ENCODE measurements at places on chromosomes 2 and 18. TPM values are rescaled to one million over a fixed set of nuclear protein-coding genes. Genes with fewer than 3 reads are reported as not detected.

GRCh38 chr2:129008055-129008880 is 689.6 kb upstream of the HS6ST1 start:
- H3K27me3 ChIP-seq = peaks cover 9% of the 10 kb centered on the region
- no peaks in the 10 kb centered on the region for H3K36me3 ChIP-seq
- peaks cover 2% of the 10 kb centered on the region for H3K4me1 ChIP-seq
- no peak overlapping the region for H3K27ac ChIP-seq
- no peak overlapping the region for H3K4me3 ChIP-seq

DNA sequence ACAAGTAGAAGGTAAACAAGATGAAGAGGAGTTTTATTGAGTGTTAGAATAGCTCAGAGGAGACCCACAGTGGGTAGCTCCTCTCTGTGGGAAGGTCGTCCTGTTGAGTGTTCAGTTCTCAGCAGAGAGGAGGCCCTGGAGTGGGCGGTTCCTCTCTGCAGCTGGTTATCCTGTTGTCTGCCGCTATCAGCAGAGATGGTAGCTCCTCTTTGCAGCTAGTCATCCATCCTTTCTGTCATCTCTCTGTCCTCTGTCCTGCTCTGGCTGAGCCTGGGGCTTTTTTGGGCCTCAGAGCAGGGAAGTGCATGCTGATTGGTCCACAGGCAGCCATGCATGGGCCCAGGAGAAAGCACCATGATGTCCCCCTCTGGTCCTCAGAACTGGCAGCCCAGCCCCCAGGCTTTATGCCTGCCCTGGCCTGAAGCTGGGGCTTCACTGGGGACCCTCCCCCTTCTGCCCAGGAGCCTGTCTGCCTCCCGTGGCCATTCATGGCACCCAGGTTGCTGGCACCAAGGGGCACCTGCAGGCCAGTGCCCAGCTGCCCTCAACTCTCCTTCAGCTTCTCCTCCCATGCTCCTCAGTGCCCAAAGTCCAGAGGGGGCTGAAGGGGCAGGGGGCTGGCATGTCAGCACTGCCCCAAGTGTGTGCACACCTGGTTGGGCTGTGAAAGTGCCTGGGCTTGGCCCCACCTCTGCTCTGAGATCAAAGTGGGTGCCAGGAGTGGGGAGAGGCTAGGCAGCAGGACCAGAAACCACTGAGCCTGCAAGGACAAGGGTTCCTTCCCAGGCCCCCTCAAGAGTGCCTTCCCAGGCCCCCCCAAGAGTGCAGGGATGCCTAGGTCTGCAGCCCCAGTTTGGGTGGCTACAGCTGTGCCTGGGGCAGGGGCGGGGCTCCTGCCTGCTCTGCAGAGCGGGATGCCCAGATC is 98.7 kb downstream of the TWIST2 start:
- no peaks in the 10 kb centered on the region for H3K36me3 ChIP-seq
- H3K27ac ChIP-seq = no peak overlapping the region
- H3K27me3 ChIP-seq = no peaks in the 10 kb centered on the region
- no peak overlapping the region for H3K4me3 ChIP-seq
- peak; percentile 4 for DNase-seq

GRCh38 chr2:29876374-29876773 is 45.0 kb downstream of the ALK start:
- no peak for DNase-seq
- no peak overlapping the region for H3K27ac ChIP-seq
- H3K4me3 ChIP-seq = no peak overlapping the region
- no peaks in the 10 kb centered on the region for H3K27me3 ChIP-seq
- H3K4me1 ChIP-seq = no peaks in the 10 kb centered on the region
- no peaks in the 10 kb centered on the region for H3K36me3 ChIP-seq

DNA sequence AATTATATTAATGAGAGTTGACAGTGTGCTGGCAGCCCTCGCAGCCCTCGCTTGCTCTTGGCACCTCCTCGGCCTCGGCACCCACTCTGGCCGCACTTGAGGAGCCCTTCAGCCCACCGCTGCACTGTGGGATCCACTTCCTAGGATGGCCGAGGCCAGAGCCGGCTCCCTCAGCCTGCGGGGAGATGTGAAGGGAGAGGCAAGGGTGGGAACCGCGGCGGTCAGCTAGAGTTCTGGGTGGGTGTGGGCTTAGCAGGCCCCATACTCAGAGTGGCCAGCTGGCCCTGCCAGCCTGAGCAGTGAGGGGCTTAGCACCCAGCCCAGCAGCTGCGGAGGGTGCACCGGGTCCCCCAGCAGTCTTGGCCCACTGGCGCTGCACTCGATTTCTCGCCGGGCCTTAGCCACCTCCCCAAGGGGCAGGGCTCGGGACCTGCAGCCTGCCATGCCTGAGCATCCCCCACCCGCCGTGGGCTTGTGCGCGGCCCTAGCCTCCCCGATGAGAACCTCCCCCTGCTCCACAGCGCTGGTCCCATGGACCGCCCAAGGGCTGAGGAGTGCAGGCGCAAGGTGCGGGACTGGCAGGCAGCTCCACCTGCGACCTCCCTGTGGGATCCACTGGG is 68.2 kb upstream of the LRRTM4 start:
- no peak for DNase-seq
- no peaks in the 10 kb centered on the region for H3K4me1 ChIP-seq
- H3K4me3 ChIP-seq = no peak overlapping the region

DNA sequence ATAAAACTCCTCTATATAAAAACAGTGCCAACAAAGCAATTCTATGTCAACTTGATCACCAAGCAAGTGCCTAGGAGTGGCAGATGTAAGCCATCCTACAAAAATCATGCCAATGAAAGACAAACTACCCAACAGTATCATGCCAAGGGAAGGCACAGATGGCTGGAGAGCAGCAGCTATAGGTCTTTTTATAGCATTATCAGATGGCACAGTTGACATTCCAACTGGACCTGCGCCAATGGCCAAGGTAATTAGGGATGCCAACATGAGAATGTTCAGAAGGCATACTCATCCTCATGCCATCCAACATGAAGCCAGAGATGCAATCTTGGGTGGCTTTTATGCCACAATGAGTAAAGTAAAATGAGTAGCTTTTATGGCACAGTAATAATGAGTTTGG is 237.3 kb downstream of the OTX1 start:
- H3K27me3 ChIP-seq = no peaks in the 10 kb centered on the region
- H3K36me3 ChIP-seq = no peaks in the 10 kb centered on the region
- no peaks in the 10 kb centered on the region for H3K4me1 ChIP-seq
- no peak overlapping the region for H3K4me3 ChIP-seq
- H3K27ac ChIP-seq = no peak overlapping the region
- no peak for DNase-seq

- DNase-seq = no peak
- no peaks in the 10 kb centered on the region for H3K36me3 ChIP-seq
- peaks cover 7% of the 10 kb centered on the region for H3K27me3 ChIP-seq
- H3K4me3 ChIP-seq = no peak overlapping the region
- no peak overlapping the region for H3K27ac ChIP-seq
- peaks cover 9% of the 10 kb centered on the region for H3K4me1 ChIP-seq
These were observed 134.3 kb upstream of the STON1 start for GRCh38 chr2:48395658-48396057.

ABCG5 gene
- 0.14 TPM for total RNA-seq

LTBP1 gene
- 0.82 TPM for total RNA-seq
